ENCODE measurements at places on chromosomes 4 and X.

DNA sequence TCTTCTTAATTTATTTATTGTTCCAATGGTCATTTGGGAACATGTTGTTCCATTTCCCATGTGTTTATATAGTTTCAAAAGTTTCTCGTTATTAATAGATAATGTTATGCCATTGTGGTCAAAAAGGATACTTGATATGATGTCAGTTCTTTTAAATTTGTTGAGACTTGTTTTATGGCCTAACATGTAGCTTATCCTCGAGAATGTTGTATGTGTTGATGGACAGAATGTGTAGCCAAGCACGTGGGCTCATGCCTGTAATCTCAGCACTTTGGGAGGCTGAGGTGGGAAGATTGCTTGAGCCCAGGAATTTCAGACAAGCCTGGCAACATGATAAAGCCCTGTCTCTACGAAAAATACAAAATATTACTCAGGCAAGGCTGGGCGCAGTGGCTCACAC, 168.5 kb upstream of the USP38 start:
- no peak for DNase-seq

GRCh38 chr4:7430368-7430964, 4.3 kb downstream of the PSAPL1 start:
- DNase-seq = no peak

DNA sequence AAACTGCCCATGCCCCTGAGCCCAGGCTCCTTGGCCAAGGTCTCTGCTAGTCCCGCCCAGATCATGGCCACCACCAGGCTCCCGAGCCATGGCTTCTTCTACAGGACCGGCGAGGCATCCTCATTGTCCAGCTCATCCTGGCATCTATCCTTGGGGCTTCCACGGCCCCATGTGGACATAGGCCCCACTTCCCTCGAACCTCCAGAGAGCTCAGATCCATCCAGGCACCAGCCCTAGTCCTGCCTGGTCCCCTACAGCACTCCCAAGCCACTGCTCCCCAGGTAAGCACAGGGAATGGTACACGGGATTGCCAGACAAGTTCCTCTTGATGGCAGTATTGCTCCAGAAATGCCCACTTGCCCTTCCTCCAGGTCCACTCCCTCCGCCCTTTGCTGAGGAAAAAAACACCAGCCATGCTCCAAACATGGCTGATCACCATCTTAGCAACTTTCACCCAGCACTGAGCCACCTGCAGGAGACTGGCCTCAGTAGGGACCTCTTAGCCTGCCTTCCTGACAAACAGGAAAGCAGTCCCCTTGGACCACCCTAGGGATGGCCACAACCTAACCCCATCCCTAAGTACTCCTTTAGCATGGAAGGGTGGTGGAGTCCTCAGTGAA, 272.1 kb upstream of the AGTR2 start:
- no peak for DNase-seq

DNA sequence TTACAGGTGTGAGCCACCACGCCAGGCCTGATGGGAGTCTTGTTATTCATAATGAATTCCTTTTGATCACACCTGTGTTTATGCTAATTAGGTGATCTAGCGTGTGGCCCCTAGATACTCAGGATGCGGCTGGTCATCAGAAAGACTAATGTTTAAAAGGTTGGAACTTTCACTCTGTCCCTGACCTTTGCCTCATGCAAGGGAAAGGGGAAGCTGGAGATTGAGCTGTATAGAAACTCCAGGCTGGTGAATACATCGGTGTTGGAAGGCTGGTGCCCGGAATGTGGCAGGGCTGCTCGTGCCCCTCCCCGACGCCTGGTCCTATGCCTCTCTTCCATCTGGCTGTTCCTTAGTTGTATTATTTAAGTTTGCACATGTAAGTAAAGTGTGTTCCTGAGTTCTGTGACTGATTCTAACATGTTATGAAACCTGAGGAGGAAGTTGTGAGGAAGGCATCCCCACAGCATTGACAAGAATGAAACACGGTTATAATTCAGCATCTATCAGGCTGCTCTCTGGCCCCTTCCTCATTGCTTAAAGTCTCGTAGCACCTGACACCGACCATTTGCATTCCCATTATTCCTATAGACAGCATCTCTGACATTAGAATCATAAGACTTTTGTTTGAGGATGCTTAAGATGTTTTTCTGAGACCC, 28.9 kb downstream of the CASP3 start:
- no peak for DNase-seq

GRCh38 chrX:136647677-136648360, at the start of gene CD40LG:
Gene CD40LG, plus strand, starts transcription at chrX:136648158. Its CDS starts 91 bp downstream, at chrX:136648249.
- DNase-seq = no peak

GRCh38 chr4:17265653-17266052, 246.2 kb downstream of the QDPR start:
- no peak for DNase-seq

- DNase-seq = no peak
Measured at GRCh38 chrX:30965767-30966166, 76.7 kb upstream of the TAB3 start.

DNA sequence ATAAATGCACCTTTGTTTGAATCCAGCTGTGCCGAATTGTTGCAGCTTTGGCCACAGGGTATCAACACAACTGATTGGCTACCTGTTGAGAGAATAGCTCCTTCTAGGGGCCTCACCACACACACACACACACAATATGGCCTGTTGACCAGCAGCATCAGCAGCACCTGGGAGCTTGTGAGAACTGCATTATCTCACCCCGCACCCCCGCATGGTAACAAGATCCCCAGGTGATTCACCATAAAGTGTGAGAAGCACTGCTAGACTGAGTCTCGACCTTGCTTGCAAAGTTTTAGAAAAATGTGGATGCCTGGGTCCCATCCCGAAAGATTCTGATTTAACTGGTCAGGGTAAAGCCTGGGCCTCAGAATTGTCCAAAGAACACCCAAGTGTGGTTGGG, 176.9 kb upstream of the PRPS2 start:
- DNase-seq = no peak

DNA sequence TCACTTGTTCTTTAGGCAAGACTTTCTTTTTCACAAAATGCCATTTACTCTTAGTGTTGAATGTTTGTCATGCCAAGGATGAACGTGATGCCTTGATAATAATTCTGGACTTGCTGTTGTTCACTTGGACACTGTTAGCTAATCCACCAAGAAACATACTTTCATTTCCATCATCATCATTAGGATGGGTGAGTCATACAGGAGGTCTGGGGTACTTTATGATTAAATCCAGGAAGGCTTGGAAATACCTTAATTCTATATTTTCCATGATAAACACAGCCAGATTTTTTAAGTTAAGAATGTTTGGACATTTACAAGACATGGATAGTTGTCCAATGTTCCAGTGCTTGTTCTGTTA, 260.7 kb upstream of the GIMD1 start:
- DNase-seq = no peak

- DNase-seq = no peak
Measured at GRCh38 chr4:7432531-7433375, 2.0 kb downstream of the PSAPL1 start.

DNA sequence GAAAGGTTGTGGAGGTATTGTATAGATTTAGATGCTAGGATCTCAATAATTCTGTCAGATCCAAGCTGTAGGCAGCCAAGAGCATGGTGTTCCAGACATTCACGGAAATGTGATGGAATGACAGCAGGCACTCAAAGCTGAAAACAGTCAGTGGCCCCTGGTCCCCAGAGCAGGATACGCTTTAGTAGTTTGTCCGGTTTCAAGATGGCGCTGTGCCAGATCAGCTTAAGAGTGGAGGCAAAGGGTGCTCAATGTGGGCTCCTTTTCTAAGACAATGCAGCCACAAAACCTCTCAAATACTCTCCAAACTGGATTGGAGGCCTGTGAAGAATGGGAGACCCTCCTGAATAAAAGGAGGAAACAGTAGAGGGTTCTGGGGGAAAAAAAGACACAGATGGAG, 291.2 kb upstream of the HS3ST1 start:
- no peak for DNase-seq

- no peak for DNase-seq
Measured at GRCh38 chrX:18883961-18884765, 99.8 kb downstream of the PHKA2 start.

DNA sequence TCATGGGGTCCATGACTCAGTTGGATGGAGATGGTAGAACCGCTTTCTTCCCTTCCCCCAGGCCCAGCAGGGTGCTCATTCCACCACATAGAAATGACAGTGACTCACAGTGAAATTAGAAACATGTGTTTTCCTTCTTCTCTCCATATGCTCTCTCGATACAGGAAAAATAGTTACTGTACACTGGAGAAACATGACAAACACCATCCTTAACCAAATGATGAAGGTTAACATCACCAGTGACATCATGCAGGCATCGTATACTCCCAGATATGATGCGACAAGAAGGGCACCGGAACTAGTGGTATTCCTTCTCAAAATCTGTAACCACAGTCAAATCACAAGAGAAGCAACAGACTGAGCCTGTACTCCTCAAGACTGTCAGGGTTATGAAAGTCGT, 11.7 kb upstream of the RAB40A start:
- no peak for DNase-seq

GRCh38 chr4:138890891-138891570, 124.5 kb upstream of the NOCT start:
- no peak for DNase-seq

DNA sequence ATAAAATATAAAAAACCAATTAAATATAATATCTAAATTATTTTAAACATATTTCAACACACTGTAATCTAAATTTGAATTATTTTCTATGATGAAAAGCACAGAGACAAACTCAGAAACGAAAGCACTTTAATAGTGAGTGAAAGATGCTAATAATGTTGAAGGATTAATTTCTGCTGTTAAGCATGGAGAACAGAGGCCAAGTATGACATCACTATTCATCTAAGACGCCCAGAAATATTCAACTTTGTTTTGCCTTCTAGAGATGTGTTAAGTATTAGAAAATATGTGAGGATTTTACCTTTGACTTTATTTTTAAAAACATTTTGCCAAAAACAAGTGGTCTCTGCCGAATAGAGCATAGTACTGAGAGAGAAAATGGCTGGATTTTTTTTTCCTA, 19.3 kb downstream of the ARHGEF6 start:
- DNase-seq = no peak

DNA sequence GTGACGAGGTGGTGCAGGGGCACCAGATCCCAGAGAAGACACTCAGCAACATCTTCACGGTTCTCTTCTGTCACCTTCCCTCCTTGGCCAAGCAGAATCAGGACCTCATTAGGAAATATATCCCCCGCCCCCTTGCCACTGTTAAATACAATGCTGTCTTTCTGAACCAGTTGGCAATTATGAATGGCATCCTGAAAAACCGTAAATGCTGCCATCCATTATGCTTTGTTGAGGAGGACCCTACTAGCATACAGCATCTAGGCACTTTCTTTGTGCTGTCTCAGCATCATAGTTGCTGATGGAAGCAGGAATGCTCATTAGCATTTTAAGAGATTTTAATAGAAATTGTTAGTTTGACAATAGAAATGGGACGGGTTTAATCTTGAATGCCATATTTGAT, 138.5 kb downstream of the DCLK2 start:
- no peak for DNase-seq

DNA sequence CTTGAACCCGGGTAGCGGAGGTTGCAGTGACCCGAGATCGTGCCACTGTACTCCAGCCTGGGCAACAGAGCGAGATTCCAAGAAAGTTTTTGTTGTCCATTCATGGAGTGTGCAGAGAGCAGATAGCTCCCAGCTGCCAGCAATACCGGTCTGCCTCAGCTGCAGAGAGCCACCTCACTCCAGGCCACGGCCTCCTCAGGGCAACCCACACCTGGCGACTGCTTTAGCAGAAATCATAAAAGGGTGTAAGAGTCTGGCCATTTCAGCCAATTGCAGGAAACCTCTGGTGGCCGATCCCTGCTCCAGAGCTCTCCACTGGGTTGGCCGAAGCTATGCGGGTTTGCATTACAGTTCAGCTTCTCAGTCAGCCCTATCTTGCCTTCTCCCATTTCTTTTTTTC, 227.4 kb upstream of the BCOR start:
- no peak for DNase-seq

GRCh38 chr4:5118091-5118786, 67.0 kb downstream of the STK32B start:
- DNase-seq = no peak

DNA sequence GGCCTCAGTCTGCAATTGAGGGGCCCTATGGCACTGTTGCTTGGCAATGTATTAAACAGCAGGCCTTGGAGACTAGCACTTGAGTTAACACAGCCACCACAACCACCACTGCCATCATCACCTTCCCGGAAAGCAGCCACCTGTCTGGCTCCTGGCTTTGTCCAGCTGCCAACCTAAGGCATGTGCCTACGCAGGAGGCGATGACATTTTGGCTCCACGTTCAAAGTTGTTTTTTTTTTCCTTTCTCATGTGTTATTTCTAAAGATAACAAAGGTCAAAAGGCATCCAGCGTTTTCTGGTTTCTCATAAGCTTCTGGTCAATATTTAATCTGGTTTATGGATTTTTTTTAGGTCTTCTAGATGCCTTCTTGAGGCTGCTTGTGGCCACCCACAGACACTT, 7.5 kb downstream of the CLDN2 start:
- DNase-seq = no peak

DNA sequence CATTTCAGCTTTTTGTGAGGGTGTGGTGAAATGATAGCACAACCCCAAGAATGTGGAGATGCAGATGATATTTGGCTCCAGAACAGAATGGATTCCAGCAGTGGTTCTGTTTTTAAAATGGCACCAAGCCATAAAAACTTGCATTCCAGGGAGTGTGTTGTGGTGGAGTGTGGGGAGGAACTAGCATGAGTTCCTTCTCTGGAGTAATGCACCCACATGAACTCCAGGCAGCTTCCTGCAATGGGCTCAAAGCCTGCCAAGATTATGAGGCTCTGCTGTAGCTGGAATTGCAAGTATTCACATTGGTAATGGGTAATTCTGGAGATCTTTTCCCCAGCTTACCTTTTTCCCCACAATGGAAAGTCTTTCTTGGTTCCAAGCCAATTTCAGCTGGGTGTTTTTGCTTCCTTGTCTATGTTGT, 161.4 kb downstream of the RAB28 start:
- DNase-seq = no peak

DNA sequence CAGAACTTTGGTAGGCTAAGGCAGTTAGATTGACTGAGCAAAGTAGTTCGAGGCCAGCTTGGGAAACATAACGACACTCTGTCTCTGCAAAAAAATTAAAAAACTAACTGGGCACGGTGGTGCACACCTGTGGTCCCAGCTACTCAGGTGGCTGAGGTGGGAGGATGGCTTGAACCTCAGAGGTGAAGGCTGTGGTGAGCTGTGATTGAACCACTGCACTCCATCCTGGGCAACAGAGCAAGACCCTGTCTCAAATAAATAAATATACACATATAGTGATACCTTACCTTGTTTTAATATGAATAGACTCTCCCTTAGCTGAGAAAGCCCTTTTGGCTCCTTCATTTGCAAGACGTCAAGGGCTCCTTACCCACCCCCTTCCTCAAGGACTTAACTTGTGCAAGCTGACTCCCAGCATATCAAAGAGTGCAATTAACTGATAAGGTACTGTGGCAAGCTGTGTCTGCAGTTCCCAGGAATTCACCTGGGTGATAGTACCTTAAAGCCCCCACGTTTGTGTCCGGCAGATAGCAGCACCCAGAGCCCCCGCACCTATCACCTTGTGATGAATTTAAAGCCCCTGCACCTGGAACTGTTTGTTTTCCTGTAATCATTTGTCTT, 655.6 kb upstream of the GALNTL6 start:
- DNase-seq = no peak

- DNase-seq = no peak
Measured at GRCh38 chrX:54920610-54921426, at the start of gene TRO. Gene TRO, plus strand, starts transcription at chrX:54920824. Its CDS starts 1,423 bp downstream, at chrX:54922247.

GRCh38 chrX:152070144-152070543, 68.2 kb downstream of the MAGEA10 start:
- DNase-seq = no peak

Data from stimulated activated CD4-positive, alpha-beta T cell treated with anti-CD3 and anti-CD28 coated beads, Interleukin-12 subunit alpha, Interleukin-12 subunit beta, amount 100 ng/mL, for 24 hours (primary cell).